ENCODE measurements at places on chromosomes 4 and X.

DNA sequence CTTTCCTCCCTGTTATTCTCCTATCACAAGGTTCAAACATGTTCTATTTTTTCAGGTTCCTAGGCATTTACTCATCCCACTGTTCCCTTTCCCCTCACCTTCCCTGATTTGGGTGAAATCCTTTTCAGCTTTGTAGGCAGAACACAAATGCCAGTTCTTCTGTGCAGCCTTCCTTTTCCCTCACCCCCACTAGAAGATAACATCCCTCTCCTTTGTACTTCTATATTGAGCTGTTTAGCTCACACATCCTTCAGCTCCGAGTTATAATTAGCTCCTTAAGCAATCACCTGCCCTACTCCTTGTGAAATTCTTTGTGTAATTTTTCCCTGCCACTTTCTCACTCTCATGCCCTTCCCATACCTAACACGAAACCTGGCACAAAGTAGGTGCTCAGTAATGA lies 240.9 kb downstream of the AR start:
- DNase-seq = no peak

GRCh38 chr4:8871417-8872401 lies at the start of gene HMX1:
TSS of gene HMX1 (minus strand) at chr4:8871839. CDS start at chr4:8871614, 225 bp downstream.
- DNase-seq = no peak

- no peak for DNase-seq
Measured at GRCh38 chr4:41339812-41340809, 83.4 kb downstream of the UCHL1 start.

GRCh38 chr4:69497886-69498395 lies 2.2 kb upstream of the UGT2B4 start:
- no peak for DNase-seq

DNA sequence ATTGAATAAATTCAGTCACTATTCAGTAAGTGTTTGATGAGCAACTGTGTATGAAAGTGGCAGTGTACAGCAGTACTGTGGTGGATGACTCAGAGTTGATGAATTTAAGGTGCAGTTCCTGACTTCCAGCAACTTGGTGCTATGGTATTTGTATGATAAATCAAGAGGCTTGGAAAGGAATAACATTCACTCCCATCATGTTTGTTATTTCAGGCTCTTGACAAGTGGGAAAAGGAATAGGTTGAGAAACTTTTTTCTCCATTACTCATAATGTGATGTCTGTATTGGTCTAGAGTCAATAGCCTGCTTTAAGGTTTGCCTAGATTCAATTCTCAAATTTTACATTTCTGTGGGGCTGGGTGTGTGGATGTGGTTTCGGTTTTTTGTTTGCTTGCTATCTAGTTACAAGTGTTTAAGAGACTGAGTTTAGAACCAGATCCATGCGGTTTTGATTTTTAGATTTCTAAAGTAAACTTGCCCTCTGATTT lies 35.1 kb upstream of the CYP2U1 start:
- DNase-seq = no peak

- no peak for DNase-seq
Measured at GRCh38 chrX:43166874-43167273, 388.9 kb upstream of the PPP1R2C start.

DNA sequence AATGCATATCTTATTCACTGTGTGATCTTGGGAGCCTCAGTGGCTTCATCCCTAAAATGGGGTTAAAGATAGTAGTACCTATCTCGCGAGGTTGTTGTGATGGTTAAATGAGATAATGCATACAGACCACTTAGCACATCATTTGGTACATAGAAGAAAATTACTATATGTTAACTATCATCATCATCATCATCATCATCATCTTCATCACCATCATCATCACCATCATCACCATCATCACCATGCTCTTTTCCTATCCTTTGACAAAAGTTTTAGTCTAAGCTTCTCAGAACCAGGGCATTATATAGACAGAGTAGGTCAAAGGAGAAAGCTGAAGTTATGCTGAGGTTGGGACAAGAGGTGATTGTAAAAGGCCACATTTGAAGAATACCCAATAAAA lies 145.0 kb downstream of the GPC3 start:
- DNase-seq = no peak
